T-helper 1 cell (primary cell): ENCODE measurements at places on chromosomes 6 and 20.

- DNase-seq = no peak
Observed at GRCh38 chr6:132259070-132259469, 142.2 kb downstream of the MOXD1 start.

- DNase-seq = no peak
Observed at GRCh38 chr6:95099410-95099809, 477.9 kb upstream of the MANEA start.

GRCh38 chr6:118387921-118388701 is 160.0 kb upstream of the PLN start:
- no peak for DNase-seq

GRCh38 chr6:22470454-22471131 is 98.8 kb upstream of the HDGFL1 start:
- DNase-seq = no peak

DNA sequence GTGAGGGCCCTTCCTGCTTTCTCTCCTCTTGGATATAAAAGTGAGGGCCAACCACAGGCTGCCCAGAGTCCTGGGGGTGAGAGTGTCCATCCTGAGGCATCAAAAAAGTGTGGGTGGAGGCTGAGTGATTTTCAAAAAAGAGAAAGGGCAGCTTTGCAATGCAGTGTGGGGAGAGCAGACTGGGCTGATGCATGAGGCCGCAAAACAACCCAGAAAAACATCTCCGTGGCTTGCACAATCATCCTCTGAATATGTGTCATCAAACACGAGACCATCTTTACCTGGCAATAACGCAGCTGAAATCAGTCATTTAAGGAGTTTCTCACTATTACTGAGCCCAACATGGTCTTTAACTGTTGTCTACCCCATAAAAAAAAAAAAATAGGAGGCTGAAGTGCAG is 191.2 kb upstream of the SOX4 start:
- peak; percentile 79 for DNase-seq
